ENCODE measurements at places on chromosomes 6 and 20.

DNA sequence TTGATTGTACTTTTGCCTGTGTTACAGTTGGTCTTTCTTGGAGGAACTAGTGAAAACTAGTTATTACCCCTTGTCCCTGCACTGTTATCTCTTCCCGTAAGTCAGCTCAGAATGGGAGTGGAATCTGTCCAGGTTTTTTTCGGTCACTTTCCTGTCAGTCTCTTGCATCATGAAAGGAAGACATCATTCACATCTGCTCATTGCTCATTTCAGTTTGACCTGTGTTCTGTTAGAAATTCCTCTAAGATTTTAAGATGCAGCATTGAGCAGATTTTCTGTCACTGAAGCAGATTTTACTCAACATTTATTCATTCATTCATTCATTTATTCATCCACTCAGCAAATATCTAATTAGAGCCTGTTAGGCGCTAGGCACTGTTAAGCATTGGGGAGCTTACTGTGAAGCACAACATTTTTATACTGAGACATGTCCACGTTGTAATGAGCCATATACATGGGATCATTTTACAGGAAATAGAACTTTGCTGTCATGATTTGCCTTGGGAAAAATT is 33.1 kb upstream of the HINT3 start:
- DNase-seq: no peak

DNA sequence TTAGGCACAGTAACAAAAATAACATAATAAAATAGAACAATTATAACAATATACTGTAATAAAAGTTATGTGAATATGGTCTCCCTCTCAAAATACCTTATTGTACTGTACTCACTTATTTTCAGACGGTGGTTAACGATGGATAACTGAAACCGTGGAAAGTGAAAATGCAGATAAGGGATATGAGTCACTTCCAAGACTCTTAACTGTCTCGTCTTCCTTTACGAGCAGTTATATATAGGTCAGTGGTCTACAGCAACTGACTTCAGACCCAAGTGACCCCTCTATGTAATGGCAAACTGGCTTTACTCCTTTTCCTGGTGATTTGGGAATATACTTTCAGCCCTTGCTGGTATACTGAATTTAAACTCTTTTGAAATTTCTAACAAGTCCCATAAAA is 261.4 kb downstream of the SLC35F1 start:
- DNase-seq: no peak

- no peak for DNase-seq
Measured at GRCh38 chr6:41702771-41703494, 32.5 kb downstream of the TFEB start.

DNA sequence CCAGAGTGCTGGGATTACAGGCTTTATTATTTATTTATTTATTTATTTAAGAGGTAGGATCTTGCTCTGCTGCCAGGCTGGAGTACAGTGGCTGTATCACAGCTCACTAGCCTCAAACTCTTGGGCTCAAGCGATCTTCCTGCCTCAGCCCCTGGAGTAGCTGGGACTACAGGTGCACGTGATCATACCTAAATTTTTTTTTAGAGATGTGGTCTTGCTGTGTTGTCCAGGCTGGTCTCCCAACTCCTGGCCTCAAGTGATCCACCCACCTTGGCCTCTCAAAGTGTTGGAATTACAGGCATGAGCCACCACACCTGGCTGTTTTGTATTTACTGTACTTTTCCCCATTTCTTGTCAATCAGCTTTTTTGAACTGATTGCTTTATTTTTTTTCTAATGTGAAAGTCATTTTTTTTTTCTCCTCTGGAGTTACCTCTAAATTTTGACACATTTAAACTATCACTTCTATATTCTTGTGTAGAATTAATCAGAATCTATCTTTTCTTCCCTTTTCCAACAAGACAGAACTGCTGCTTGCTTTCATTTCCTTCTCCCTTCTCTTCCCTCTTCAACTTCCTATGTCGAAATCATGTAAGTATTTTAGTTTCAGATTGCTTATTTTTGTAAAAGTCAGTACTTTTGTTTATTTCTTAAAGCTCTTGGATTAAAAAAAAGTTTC is 12.0 kb downstream of the PANK2 start:
- DNase-seq: peak; percentile 33

- no peak for DNase-seq
Measured at GRCh38 chr20:5977223-5977622, 26.8 kb downstream of the MCM8 start.

GRCh38 chr20:59414936-59415623 is 114.7 kb downstream of the EDN3 start:
- DNase-seq: no peak

GRCh38 chr20:4521170-4521968 is 200.3 kb upstream of the PRND start:
- DNase-seq: no peak

GRCh38 chr6:105021399-105021798 is 64.5 kb downstream of the LIN28B start:
- no peak for DNase-seq

DNA sequence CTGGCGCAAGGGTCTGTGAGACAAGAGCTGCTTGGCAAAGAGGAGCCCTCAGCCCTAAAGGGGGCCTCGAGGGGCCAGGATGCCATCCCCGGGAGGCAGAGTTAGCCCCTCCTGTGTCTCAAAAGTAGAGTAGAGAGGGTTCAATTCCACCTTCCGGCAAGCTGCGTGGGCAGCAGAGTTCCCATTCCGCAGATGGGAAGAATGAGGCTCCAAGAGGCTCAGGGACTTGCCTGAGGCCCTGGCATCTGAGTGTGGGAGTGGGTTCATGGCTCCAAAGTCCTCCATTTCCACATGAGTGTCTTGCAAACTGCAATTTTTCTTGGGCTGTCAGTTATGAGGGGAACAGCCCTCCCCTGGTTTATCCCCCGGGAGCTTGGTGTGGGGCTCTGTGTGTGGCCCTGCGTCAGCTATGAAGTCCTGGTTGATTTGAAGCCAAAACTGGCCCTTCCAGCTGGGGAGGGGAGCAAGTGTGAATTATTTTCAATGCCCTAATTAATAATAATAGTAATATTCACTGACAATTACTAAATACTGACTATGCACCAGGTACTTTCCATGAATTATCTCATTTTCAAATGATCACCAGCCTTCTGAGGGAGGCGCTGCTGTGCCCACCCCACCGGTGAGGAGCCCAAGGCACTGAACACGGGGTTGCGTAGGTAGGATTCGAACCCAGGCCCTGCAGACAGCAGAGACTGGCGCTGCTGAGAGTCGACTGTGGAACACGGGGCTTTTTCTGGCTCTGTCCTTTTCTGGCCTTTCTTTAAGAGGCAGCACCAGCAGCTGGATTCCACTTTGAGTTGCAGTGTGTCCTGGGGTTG is 153.0 kb upstream of the PTPN1 start:
- DNase-seq: no peak

DNA sequence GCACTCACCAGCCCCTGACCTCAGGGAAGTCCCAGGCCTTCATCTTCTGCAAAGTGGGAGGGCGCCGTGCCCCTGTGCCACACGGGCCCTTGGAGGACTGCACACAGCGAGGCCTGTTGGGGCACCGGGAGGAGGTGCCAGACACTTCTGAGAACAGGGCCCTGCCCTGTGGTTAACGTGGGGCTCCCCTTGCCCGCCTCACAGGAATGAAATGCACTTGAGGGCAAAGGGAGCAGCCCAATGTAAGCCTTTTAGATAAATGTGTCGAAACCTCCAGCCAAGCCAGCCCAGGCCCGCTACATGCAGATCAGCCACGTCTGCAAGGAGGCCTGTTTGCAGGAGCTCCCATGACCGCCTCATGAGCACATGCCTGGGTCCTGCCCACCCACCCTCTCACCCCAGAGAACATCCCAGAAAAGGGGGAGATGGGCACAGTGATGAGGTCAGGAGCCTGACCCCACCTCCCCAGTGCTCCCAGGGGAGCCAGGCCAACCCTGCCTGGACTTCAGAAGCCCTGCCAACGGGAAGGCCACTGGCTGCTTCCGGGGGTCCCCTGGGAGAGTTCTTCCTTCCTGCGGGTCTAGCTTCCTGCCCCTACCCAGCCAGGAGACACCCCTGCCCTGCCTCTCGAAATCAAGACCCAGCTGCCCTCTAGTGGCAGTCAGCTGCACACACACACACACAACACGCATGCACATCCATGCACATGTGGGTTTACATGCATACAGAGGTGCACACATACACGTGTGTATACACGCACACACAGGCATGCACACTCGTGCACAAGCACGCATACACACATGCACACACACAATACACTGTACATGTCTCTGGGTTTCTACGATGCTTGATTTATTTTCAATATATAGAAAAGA is 178.7 kb downstream of the TAF4 start:
- DNase-seq: peak; percentile 31

DNA sequence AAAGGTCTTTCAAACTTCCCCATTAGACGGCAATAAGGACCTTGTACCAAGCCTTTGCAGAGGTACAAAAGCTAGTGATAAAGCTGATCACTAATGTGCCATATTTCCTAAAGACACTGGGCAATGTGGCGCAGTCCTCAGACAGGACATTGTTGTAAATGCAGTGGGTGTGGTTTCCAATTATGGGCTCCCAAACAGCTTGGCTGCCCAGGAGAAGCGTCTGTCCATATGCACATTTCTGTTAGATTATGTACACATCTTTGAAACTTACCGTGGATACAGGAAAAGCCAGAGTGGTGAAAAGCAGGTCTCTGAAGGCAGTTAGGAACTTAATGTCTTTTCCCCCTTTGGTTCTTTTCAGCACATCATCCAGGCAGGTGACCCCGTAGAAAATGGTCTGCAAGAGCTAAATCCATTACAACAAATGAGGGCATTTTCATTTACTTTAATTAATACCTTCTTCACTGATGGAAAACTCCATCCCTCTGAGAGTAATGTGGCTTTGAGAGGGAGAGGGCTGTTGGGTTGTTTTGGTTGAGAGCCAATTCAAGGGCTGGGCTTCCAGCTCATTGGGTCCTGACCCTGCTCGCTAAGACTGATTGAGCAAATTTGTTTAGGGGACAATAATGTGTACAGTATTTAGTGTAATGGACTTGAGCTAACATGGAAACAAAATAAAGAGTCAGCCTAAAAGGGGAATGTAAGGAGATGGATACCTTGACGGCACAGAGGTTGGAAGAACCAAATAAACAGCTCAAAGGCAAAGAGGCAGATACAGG is 10.4 kb downstream of the ADTRP start:
- no peak for DNase-seq

GRCh38 chr6:39927159-39927558 is 7.1 kb downstream of the MOCS1 start:
- DNase-seq: peak; percentile 17

DNA sequence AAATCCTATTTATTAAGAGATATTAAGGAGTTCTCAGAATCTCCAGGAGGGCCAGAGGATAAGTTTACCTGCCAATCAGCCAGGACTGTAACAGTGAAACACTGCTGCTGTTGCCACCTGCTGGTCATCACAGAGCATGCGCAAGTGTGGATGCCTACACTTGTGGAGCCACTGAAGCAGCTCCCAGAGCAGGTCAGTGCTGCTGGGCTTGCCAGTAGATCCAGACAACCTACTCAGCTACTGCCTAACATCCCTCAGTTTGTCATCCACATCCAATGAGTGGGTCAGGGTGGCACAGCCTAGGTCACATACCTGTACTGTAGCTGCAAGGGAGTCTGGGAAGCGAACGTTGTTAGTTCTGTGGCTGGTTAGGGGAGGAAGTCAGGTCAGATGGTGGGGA is 18.3 kb upstream of the NHSL1 start:
- peak; percentile 46 for DNase-seq

DNA sequence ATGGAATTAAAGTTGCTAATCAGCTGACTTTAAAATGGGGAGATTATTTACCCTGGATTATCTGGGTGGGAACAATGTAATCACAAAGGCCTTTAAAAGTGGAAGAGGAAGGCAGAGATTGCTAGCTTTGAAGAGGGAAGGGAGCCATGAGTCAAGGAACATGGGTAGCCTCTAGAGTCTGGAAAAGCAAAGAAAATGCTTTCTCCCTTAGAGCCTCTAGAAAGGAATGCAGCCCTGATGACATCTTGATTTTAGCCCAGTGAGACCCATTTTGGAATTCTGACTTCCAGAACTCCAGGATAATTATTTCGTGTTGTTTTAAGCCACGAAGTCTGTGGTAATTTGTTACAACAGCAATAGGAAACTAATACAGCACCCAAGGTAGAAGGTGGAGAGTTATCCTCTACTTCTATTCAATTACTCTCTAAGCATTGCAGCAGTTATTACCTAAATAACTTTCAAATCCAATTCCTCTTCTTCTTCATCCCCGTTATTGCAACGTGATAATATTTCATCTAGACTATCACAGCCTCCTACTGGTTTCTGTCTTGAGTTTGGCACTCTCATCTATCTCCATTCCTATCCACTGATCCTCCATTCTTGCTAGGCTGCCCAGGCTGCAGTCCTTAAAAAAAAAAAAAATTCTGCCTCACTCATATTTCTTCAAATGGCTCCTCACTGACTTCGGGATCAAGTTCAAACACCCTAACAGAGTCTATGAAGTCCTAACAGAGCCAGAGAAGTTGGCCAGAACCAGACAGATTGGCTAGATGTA is 224.3 kb downstream of the BTBD9 start:
- no peak for DNase-seq

DNA sequence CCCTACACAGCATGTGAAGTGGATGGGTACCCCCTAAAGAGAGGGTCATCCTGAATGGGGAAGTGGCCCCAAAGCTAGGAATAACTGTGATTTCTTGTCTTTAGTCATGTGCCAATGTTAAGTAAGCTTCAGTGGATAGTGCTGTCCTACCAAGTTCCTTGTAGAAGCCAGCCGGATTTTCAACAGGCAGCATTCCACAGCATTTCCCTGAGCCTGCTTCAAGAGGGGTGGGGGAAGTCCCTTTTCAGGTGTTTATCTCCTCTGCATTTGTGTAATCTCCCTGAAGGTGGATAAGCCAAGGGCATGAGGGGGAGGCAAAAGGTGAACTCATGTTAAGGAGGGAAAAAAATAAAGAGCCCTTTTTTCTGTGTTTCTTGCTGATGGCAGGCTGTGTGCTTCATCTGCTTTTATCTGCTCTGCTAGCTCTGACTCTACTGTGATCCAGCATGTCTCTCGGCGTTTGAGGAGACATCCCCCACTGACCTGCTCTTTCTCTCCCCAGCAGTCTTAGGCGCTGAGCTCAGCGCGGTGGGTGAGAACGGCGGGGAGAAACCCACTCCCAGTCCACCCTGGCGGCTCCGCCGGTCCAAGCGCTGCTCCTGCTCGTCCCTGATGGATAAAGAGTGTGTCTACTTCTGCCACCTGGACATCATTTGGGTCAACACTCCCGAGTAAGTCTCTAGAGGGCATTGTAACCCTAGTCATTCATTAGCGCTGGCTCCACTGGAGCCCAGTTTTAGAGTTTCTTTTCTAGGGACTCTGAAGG is 1.9 kb downstream of the EDN1 start:
- DNase-seq: peak; percentile 27

DNA sequence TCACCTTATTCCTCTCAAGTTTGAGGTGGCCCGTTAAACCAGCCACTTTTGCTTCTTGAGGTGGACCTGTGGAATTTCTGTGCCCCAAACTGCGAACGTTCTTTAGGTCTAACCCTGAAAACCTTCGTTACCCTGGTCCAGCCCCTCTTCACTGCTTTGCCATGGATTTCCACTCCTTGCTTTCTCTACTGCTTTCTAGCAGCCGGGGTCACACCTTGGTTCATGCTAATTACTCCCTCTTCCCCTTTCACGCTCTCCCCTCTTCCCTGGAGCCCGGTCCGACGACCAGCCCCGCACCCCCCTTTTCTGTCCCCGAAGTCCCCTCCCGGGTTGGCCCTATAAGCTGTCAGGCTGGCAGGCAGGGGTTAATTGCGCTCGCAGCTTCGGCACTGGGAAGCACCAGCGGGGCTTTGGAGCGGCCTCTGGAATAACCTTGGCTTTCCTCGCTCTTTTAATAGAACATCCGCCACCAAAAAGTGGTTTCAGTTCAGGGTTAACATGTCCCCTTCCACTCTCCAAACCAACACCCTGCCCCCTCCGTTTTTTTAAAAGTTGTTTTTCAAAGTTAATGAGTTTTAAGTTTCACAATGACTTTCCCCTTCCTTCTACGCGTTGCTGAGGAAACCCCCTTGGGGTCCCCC is 1.4 kb upstream of the HIVEP1 start:
- peak; percentile 78 for DNase-seq

Data from HCEC 1CT (cell line).